Spleen (tissue), 13 donors: ENCODE measurements at places on chromosomes 7 and 10. TPM values are rescaled to one million over a fixed set of nuclear protein-coding genes. Genes with fewer than 3 reads are reported as not detected.

- H3K36me3 ChIP-seq, result no peaks in the 10 kb centered on the region
- H3K27me3 ChIP-seq, result no peaks in the 10 kb centered on the region
- peak overlapping the region; percentile 21 for H3K4me3 ChIP-seq
Observed at GRCh38 chr10:484925-485661, 204.4 kb downstream of the DIP2C start.

DNA sequence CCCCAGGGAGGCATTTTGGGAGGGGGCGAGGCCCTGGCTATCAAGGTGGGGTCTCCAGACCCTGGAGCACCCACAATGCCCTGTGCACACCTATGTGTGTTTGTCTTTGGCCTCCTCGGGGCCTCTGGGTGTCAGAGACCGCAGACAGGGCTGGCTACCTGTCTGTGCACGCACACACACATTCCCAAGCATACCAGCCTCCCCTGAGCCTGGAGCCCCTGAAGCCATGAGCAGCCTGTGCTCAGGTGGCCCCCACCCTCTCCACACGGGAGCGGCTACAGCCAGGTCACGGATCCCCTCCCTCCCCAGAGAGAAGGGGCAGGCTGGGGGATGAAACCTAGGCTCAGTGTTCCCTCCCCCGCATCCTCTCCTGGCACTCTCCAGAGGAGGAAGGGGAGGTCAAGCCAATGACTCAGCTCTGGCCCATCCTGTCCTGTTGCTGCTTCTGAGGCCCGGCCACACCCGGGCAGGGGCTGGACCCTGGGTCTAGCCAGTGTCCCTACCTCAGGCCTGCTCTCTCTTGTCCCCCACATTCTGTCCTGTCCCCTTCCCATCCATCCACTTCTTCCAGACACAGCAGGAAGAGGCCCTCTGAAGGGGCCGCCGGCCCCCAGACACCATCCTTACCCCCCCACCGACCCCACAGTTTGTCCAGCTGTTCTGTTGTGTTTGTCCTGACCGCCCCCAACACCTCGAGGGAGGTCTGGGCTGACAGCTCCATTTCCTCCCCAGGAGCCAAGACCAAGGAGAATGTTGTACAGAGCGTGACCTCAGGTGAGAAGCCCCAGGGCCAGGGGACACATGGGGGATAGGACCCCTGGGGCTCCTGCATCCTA is 720 bp downstream of the SNCG start:
- peaks cover 61% of the 10 kb centered on the region for H3K4me1 ChIP-seq
- peak; percentile 81 for DNase-seq
- peak overlapping the region; percentile 87 for H3K27ac ChIP-seq
- H3K4me3 ChIP-seq, result peak overlapping the region; percentile 72
- H3K36me3 ChIP-seq, result no peaks in the 10 kb centered on the region

- no peaks in the 10 kb centered on the region for H3K4me1 ChIP-seq
- no peak overlapping the region for H3K4me3 ChIP-seq
- no peaks in the 10 kb centered on the region for H3K27me3 ChIP-seq
- H3K27ac ChIP-seq, result no peak overlapping the region
- H3K36me3 ChIP-seq, result no peaks in the 10 kb centered on the region
Observed at GRCh38 chr10:83734278-83734677, 405.0 kb upstream of the GHITM start.

Gene ARHGEF35
- polyA plus RNA-seq, result 2.2 TPM
